ENCODE measurements at places on chromosomes 16 and 17. TPM values are rescaled to one million over a fixed set of nuclear protein-coding genes. Genes with fewer than 3 reads are reported as not detected.

- no peak for DNase-seq
Measured at GRCh38 chr17:63399856-63400255, 46.2 kb downstream of the CYB561 start.

GRCh38 chr17:81513753-81514488 lies 1.3 kb upstream of the ACTG1 start:
- peak; percentile 34 for DNase-seq

The CDR2L gene
- not detected for total RNA-seq

DNA sequence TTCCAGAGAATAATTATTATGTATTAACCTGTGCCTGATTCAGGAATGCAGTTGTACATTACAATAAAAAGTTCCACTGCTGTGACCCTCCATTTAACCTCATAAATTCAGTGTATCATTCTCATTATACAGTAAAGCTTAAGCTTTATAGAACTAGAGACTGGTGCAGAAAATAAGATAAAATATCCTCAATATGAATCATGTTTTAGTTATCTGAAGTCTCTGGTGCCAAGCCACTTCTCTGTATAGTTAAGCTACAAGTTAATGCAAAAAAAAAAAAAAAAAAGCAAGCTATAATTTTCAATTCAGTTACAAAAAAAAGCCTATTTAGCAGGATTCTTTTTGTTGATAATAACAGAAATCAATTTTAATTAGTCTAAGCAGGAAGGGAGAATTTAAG lies 22.4 kb upstream of the SMIM36 start:
- DNase-seq = no peak
